ENCODE measurements at places on chromosomes 2 and 18. TPM values are rescaled to one million over a fixed set of nuclear protein-coding genes. Genes with fewer than 3 reads are reported as not detected.
A peak's percentile ranks its signal among the peaks of the same experiment; 100 is the strongest.

Gene L3MBTL4
- total RNA-seq: 4.9 TPM

Gene MTX2
- 27.5 TPM for total RNA-seq

DNA sequence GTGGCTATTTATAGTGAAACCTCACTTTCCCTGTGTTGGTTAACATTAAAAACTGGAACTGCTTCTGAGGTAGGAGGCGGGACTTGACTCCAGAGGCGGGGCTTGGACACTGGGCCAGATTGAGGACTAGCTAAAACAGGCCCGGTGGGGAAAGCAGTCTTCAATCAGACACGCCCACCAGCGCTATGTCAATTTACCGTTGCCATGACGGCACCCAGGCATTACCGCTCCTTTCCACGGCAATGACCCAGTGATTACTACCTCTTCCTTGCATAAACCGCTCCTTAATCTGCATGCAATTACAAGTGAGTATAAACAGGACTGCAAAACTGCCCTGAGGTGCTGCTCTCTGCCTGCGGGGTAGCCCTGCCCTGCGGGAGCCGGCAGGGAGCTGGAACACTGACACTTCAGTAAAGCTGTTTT, 35.3 kb downstream of the LRRFIP1 start:
- peak; percentile 94 for DNase-seq

- DNase-seq: no peak
These were observed 137.7 kb downstream of the IRS1 start for GRCh38 chr2:226661789-226662545.

DNA sequence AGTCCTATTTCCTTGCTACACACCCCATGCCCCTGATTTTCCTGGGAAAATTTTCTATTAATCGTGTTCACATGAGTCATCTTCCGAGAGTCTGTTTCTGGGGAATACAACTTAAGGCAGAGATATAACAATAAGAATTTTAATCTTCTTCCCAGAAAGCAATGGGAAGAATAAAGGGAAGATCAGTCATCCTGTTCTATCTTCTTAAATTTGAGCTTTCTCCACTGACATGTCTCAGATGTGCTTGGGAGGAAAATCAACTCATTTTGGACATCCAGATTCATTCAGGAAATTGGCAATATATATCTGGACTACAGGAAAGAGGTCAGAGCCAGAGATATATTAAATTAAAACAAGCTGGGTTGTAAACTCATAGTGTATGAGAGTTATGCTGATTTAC, 62.3 kb upstream of the SPAG16 start:
- DNase-seq: no peak

- no peak for DNase-seq
These were observed 44.4 kb downstream of the SPATS2L start for GRCh38 chr2:200350850-200351285.

DNA sequence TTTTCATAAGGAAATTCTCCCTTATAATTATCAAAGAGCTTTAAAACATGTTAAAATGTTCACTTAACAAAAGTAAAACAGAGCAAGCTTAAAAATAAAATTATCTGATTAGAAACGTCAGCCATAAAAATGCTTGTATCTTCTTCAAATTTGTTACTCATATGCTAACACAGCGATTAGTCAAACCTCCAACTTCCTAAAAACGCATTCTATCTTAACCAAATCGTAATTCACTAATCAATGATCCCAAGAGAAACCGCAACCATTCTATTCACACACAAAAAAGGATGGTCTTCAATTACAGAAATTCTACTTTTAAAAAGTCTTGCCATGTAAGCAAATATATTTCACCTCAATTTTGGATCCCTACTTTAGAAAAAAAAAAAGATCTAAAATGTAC, 1.9 kb downstream of the STK17B start:
- no peak for DNase-seq

- DNase-seq: no peak
These were observed 24.8 kb upstream of the GALNT14 start for GRCh38 chr2:31163011-31163539.

Data from mucosa of descending colon (tissue), 3 donors.